ENCODE measurements at places on chromosomes 1 and 21. TPM values are rescaled to one million over a fixed set of nuclear protein-coding genes. Genes with fewer than 3 reads are reported as not detected.

RNU1-4 gene
- 15,401 TPM for total RNA-seq

PRRX1 gene
- 38.6 TPM for total RNA-seq

CRNN gene
- not detected for total RNA-seq

ZBTB18 gene
- 21.4 TPM for total RNA-seq

PRDM16 gene
- 0.99 TPM for total RNA-seq

GRCh38 chr1:178940068-178940765 is 69.3 kb upstream of the ANGPTL1 start:
- DNase-seq = no peak

DNA sequence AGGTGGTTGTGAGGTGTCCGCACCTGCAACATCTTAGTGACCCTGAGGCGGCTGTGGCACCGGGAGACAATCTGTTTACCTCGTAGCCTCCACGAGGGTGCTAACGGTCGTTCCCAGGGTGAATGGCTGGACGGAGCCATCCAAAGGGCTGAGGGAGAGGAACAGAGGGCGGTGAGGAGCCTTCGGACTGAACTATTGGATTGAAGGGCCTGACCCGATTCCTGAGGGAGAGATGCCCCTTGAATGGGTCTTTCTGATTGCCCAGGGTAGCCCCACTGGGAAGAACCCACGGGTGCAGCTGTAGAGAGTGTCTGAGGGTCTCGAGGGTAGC is 2.3 kb downstream of the NR5A2 start:
- DNase-seq = no peak

DNA sequence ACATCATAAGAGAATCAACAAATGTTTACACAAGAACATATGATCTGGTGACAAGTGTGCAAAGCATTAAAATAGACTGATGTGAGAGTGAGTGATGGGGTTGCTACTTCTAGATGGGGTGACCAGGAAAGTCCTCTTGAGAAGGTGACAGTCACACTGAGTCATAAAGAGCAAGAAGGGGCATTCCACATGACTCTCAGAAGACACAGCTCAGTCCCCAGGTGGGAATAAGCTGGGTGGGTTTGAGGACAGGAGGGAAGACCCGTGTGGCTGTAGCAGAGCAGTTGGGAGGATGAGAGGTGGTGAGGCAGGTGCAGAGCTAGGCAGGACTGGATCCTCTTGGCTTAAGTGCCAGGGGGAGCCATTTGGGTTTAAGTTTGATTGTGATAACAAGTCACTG is 53.1 kb downstream of the TNR start:
- DNase-seq = no peak

DNA sequence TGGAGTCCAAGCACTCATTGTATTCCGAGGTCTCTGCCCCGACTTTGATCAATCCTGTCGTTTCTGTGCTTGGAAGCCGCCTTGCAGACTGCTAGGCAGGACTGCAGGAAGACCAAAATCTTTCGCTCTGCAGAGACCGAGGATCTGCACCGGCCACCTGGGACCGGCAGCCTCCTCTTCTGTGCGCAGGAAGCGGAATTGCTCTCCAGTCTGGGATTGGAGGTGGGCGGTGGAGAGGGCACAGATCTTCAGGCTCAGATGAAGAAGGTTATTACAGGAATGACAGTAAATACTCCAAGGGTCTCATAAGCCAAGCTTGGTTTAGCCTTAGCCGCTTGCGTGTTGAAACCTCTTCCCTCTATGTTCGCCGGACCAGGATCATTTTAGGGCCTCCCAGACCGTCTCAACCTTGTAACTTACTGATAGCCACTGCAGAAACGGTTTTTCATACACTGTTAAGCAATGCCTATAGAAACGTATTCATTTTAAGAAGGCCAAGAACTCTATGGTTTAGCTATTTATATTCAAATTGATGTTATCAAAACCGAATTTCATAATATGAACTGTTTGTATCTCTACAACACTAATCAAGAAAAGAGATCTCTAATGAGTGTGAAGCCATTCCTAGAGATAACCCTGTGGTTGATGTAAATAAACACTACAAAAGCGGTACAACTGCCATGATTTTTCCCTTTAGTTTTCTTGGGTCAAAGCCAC is 1.1 kb downstream of the MIA3 start:
- peak; percentile 28 for DNase-seq

GRCh38 chr1:176919386-176920378 is 244.8 kb downstream of the ASTN1 start:
- DNase-seq = no peak

- no peak for DNase-seq
Measured at GRCh38 chr1:100178091-100178490, at the start of gene LRRC39. LRRC39 (minus strand) TSS chr1:100178256; CDS start chr1:100168516, 9,740 bp downstream.

Data from left cardiac atrium (tissue), 4 donors.